Anterior cingulate cortex (tissue), 58 donors: ENCODE measurements at places on chromosomes 1 and 21.
A peak's percentile ranks its signal among the peaks of the same experiment; 100 is the strongest.

GRCh38 chr1:55049914-55050278 is 10.5 kb downstream of the PCSK9 start:
- no peak for DNase-seq

DNA sequence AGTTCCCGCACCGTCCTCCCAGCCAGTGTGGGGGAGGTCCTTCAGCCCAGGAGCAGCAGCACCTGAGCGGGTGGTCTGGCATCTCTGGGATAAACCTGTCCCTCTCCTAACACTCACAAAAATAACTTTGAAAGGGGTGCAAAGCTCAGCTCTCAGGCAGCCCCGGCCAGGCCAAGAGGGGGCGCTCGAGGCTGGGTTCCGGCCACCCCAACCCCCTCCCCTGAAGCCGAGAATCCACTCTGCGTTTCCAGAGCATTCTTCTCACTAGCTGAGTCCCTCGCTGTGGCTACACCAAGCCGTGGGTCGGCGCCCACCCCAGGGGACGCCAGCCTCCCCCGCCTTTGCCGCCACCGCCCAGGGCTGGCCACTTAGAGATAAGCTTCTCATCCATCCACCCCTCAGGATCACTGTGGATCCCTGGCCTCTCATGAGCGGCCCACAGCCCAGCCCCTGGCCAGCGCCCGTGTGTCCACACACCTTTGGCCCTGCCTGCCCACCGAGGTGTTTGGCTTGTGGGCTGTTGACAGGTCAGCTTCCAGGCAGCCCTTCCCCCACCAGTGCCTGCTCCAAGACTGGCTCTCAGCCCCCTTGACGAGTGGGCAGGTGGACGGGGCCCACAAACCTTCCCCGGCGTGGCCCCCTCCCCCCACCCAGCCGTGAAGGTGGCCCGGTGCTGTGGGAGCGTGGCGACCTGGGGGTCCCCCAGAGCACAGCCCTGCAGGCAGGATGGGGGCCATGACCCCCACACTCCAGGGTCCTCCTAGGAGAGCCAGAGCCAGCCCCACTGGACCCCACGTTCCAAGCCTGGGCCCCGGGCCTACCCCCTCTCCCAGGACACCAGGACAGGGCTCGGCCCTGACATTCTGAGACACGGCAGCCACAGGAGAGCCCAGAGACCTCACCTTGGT is 1.9 kb downstream of the FTCD start:
- peak; percentile 65 for DNase-seq

- DNase-seq: no peak
Measured at GRCh38 chr21:46033410-46034400, 52.1 kb downstream of the COL6A1 start.

DNA sequence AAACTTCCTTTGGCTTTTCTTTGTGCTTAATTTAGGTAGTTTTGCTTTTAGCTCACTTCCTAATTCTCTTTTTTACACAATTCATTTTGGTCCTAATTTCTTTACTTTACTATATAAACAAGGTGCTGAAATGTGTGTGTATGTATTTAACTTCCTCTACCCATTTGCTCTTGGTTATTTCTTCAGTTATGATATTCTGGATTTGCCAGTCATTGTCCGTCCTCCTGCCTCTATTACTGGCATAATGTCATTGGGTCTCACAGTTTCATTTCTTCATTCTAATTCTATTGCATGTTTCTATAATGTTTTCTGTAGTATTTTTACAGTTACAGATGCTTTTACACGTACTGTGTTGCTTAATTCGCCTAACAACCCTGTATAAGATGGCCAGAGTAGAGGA is 96.2 kb downstream of the ZMYM4 start:
- DNase-seq: no peak

GRCh38 chr1:55214212-55214933 is 791 bp downstream of the USP24 start:
- DNase-seq: peak; percentile 61

GRCh38 chr1:7862211-7863060 is 9.6 kb upstream of the UTS2 start:
- no peak for DNase-seq

- peak; percentile 75 for DNase-seq
Measured at GRCh38 chr1:156400191-156400935, 31.4 kb downstream of the RHBG start.

- DNase-seq: no peak
Measured at GRCh38 chr1:224500796-224501195, 66.2 kb upstream of the WDR26 start.

DNA sequence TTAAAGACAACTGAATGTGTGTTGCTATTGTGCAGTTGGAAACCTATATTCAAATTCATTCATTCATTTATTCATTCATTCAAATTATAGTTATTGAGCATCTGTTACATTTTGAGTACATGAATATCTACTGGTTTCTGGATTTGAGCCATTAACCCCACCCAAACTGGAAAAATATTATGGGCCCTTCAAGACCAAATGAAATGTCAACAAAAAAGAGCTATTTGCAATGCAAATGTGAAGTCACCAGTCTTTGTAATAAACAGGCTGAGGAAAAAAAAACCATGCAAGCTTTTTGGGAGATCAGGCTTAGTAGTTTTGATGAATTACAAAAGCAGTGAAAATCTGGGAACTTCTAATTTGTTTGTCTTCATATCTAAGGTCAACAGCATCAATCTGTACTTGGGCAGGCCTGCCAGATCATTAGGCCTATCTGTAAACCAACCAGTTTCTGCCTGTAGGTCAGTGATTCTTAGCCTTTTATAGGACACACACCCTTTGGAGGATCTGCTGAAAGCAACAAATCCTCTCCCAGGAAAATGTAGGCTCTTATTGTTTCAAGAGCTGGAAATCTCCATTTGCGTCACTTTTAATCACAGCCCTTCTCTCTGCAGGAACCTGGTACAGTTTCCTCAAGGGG is 134.7 kb downstream of the FAM78B start:
- DNase-seq: no peak

- no peak for DNase-seq
Measured at GRCh38 chr1:214402613-214403083, 121.7 kb downstream of the SMYD2 start.

- DNase-seq: no peak
Measured at GRCh38 chr1:247064304-247064703, 14.3 kb downstream of the ZNF670 start.

GRCh38 chr1:10374442-10374860 is 24.4 kb upstream of the PGD start:
- no peak for DNase-seq

- peak; percentile 7 for DNase-seq
Measured at GRCh38 chr1:242784084-242784483, 259.6 kb upstream of the PLD5 start.

DNA sequence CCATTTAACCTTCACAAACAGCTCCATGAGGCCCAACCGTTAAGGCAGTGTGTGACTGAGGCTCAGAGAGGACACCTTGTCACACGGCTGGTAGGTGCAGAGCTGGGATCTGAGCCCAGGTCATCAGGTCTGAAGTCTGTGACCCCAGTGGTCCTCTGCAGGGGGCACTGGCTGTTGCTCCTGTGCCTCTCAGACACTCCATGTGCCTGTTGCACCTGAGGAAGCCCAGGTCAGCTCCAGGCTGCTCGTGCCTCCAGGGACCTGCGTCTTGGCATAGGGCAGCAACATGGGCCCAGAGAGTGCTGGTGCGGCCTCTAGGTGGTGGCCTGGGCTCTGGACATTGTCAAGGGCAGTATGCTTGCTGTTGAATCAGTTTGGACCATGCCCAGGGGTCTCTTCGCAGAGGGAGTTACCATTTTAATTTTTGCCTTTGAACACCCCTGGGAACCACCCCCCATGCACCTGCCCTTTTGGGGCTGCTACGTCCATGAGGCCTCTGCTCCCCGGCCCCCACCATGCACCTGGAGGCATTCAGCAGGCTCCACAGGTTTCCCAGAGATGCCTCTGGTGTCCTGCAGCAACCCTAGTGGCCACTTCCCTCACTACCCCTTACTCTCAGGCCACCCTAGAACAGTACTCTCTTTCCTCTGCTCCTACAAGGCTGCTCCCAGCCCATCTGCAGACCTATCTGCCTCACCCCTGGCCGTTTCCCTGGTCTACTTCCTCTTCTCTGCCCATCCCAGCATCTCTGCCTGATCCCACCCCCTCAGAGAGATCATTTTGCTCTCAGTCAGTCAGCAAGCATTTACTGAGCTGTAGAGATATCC is 25.2 kb upstream of the EPS8L3 start:
- DNase-seq: no peak

DNA sequence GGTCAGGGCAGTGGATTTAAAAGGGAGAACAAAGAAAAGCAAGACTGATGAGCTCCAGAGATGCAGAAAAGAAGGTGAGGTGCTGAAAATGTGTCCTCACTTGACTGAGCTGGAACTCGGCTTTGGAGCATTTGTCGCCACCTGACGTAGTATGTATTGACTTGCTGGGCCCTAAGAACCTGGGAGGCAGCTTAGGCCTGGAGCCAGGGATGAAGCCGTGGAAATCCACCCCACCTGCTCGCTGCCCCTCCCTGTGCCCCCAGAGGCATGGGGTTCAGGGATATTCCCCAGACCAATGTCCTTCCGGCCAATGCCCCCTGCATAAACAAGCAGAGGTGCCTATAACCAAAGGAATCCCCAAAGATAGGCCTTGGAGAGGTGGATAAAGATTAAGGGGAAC is 14.3 kb downstream of the MRAP start:
- no peak for DNase-seq

DNA sequence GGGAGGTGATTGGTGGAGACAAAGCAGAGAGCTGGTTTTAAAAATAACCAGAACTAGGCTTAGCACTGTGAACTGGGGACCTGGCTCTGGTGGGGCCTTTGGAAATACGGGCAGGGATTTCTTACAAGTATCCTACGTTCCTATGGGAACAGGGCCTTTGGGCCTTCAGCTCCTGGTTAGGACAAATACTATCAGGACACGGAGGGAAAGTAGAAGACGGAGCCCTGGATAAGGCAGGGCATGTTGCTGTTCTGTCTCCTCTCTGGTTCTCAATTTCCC is 5.3 kb upstream of the MYOG start:
- no peak for DNase-seq

DNA sequence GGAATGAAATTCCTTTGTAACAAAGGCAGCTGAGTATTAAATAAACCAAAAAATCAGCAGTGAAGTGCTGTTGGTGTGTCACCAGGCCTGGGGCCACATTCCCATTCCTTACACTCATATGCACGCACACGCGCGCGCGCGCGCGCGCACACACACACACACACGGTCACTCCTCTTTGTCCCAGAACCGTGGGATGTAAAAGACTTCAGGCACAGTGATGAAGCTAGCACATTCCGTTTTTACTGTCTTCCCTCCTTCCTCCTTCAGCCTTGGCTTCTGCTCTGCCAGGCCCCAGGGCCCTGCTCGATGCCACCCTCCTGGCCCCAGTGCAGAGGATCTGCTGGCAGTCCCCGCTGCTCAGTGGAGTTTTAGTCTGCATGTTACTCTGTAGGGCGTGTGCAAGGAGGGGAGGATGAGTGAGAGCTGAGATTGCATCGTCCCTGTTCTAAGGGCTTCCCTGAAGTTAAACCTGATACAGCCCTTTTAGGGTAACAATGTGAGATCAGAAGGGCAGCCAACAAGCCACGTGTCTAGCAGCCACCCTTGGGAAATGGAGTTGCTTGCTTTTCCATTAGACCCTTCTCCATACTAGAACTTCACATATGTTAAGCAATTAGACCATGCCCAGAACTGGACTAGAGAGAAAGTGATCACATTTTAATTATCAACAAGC is 71.7 kb upstream of the WDR26 start:
- DNase-seq: no peak

- DNase-seq: no peak
Measured at GRCh38 chr1:8560611-8561544, 243.0 kb downstream of the SLC45A1 start.

DNA sequence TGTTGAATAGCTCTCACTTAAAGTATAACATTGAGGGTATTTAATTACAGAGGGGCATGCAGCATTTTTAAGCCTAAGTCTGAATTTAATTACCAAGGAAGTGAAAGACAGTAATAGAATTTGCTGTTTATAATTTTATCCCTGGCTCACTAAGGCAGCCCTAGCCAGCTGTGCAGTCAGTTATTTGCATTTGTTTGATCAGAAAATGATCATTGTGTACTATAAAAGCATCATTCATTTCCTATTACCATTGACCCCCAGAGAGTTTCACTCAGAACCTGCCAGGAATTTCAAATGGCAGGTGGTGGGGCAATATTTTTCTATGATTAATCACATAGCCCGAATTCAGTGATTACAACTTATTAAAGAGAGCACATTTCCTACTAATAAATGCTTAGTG is 277.1 kb upstream of the KAZN start:
- no peak for DNase-seq

DNA sequence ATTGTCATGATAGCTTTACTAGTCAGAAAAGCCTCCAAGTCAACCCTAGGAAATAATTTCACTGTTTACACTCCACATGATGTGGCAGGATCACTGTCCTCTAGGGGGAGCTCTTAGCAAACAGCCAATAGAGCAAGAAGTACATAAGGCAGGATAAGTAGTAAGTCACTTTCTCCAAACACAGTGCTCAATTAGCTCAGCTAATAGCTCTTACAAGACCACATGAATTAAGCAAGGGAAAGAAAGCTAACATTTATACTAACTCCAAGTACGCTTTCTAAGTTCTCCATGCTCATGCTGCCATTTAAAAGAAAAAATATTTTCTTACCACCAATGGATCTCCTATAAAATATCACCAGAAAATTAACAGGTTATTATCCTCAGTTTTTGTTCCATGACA is 66.9 kb upstream of the LRIF1 start:
- DNase-seq: no peak

- DNase-seq: no peak
Measured at GRCh38 chr1:162710780-162711465, 78.7 kb downstream of the DDR2 start.
